ENCODE measurements at places on chromosomes 2 and 18. TPM values are rescaled to one million over a fixed set of nuclear protein-coding genes. Genes with fewer than 3 reads are reported as not detected.

- no peak for DNase-seq
These were observed 460.8 kb upstream of the CHST9 start for GRCh38 chr18:27645929-27646328.

GRCh38 chr2:226247289-226248275 lies 552.0 kb downstream of the IRS1 start:
- DNase-seq, result no peak

GRCh38 chr2:20209373-20210109 lies 15.4 kb downstream of the SDC1 start:
- no peak for DNase-seq

- DNase-seq, result no peak
These were observed 364.0 kb downstream of the GPD2 start for GRCh38 chr2:156800065-156800653.

GRCh38 chr2:113910110-113910717 lies 20.3 kb downstream of the ACTR3 start:
- no peak for DNase-seq

DNA sequence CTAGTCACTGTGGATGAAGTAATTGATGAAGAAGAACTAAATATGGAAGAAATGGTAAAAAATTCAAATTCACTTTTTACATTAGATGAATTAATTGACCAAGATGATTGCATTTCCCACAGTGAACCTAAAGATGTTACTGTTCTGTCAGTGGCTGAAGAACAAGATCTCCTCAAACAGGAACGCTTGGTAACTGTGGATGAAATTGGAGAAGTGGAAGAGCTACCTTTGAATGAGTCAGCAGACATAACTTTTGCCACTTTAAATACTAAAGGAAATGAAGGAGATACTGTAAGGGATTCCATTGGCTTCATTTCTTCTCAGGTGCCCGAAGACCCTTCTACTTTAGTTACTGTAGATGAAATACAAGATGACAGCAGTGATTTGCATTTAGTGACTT lies 26.6 kb upstream of the DYSF start:
- DNase-seq, result no peak

DNA sequence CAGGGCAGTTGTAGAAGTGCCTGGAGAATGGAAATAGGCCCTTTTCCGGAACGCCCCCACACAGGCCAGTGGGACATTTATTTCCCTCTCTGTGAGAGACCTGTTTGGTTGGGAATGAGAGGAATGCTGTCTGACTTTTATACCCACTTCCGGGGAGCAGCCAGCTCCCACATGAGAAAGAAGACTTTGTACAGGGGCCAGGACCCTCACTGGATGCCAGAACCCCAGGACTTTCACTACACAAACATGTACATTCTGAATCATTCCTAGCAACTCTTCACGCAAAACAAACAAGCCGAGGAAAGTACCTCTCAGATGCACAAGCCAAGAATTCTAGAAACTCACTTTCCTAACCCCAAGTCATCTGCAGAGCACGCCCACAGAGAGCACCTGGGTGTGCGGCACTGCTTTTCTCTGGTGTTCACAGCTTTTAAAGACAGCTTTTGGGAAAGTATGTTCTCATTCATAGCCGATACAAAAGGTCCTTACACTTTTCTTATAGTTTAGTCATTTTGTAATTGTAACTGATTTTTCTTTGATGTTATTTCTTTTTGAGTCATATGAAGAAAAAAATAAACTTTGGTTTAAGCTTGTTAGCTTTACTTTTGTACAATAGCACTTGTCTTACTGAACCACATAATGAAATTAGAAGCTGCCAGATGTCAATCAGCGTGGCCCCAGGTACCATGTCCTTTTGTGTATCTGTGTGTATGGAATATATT lies 856.1 kb upstream of the ID2 start:
- no peak for DNase-seq

GRCh38 chr2:200939832-200940231 lies 23.6 kb downstream of the ORC2 start:
- no peak for DNase-seq

- DNase-seq, result no peak
These were observed 190.1 kb upstream of the GLI2 start for GRCh38 chr2:120545521-120546047.

DNA sequence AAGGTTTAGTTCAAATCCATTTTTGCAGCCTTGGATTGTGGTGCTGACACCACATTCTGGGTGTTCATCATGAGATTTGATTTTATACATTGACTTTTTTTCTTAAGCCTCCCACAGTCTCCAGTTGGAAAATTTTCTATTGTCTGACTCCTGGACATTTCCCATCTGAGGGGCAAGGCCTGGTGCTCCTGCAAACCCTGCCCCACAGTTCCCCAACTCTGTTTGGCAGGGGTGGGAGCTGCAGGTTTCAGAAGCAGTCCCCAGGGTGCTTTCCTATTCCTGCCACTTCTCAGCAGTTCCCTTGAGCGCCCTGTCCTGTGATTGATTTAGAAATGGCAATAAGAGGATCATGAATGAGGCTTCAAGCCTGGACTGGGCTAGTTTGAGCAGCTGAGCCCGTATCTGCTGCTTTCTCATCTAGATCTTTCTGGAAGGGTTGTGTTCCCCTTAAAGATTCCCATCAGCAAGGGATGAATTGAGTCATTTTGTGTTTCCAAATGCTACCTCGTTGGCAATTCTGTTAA lies 77.0 kb downstream of the CIB4 start:
- no peak for DNase-seq

GRCh38 chr18:62637807-62638687 lies 77.3 kb upstream of the PHLPP1 start:
- peak; percentile 40 for DNase-seq

- no peak for DNase-seq
These were observed 339.2 kb upstream of the EPHA4 start for GRCh38 chr2:221911321-221911720.

GRCh38 chr2:135494503-135494902 lies 36.5 kb downstream of the ZRANB3 start:
- no peak for DNase-seq

DNA sequence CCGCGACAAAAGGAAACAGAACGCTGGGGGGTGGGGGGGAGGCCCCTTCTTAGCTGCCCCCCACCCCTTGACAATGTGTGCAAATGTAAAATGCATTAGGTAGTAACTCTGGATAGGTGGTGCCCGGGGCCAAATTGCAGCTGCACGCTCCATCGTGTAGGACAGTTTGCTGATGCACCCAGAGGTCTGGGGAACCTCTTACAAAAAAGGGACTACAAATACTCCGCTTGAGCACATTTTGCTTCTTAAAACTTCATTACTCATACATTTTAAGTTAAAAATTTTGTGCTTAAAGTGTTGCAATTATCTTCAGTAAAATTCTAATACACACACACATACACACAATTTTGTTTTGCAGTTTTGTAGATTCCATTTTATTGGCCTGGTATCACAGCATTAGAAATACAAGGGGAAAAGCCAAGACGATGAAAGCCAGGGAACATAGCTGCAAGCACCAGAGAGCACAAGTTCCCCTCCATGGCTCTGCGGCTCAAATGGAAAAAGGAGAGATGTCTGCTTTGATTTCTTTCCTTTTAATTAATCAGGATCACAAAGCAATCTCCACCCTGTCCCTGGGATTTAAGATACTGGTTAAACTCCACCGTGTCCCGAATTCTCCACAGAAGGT lies 582.1 kb downstream of the ZEB2 start:
- no peak for DNase-seq

GRCh38 chr2:229407170-229407569 lies 136.1 kb upstream of the PID1 start:
- DNase-seq, result no peak

DNA sequence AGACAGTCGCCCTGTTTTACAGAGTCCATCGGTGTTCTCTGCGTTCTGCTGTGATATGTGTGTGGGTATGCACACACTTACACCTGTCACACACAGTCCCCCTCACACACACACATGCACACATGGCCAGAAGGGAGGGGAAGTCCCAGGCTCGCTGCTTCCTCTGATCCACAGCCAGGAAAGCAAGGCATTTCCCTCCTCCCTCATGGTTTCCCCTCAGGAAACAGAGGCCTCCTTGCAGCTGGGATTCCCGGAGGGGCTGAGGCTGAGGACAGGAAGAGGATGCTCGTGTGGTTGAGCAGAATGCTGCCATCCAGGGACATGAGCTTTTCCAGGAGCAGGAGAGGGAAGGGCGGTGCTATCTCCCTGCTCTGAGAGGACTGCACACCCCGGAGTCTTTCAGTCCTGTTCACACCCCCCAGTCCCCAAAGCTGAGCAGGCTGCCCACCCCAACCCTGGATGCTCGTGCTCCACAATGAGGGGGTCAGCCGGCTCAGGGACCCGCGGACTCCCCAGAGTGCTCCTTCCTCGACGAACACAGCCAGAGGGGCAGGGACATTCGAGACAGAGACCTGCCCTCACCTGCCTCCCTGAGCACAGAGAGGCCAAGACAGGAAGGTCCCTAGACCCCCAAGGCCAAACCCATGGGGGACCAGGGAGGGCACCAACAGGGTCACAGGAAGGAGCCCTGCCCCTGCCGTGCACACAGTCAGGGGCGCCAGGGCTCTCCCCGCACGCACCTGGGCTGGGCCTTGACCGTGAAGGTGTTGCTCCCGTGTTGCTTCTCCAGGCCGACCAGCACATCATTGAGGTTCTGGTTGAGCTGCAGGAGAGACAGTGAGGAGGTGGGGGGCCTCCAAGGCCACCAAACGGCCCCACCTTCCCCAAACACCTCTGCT lies 45.3 kb downstream of the BIN1 start:
- no peak for DNase-seq

DNA sequence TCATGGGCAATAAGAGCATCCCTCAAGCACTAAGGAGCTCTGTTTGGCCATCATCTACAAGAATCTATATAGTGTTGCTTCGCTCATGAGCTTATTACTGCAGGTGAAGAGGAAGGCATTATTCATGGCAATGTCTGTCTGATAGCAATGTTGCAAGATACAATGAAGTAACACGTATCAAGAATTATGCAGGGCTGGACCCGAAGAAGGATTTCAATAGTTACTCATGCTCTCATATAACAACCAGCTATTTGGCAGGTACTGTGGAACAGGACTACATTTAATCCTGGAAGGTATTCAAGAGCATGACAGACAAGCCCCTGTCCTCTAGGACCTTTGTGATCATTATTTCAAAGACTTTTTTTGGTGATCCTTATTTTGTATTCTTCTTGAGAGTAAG lies 109.6 kb downstream of the LAMA3 start:
- DNase-seq, result no peak

GRCh38 chr2:85954590-85955458 lies 66.0 kb upstream of the ST3GAL5 start:
- DNase-seq, result no peak

DNA sequence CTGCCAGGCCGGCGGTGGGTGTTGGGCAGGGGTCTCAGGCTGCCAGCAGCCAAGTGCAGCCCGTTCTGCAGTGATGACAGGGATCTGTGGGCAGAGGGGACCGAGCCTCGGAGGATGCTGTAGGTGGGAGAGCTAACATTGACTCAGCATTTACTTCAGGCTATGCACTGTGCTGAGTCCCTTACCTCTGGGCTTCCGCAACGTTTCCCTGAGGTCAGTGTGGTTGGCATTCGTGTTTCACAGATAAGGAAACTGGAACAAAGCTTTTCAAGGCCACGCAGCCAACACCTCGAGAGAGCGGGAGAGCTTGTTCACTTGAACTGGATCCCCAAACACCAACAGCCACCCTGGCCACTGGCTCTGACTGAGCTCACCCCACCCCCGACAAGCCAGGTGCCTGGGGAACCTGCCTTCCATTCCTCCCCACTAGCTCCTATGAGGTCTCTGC lies 839 bp upstream of the GPR148 start:
- DNase-seq, result no peak

GRCh38 chr2:124187948-124188347 lies 162.9 kb downstream of the CNTNAP5 start:
- no peak for DNase-seq

- DNase-seq, result no peak
These were observed 412 bp downstream of the OSBPL1A start for GRCh38 chr18:24397131-24397693.

DNA sequence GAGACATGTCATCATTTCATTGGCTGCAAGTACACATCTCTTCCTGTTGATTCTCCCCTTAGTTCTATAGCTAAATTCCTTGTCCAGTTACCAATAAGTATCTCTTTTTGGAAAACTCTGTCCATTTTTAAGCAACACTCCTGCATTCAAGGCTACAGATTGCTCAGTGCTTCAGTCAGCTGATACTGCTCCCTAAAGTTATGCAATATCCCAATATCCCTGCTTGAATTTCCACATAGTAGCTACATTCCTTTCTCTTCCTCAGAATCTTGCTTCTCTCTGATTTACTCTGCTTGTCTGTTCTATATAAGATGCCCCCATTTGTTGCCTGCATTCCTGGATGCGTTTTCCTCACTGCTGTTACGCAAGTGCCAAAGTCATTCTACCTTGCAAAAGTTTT lies 109.8 kb downstream of the PARD3B start:
- no peak for DNase-seq

DNA sequence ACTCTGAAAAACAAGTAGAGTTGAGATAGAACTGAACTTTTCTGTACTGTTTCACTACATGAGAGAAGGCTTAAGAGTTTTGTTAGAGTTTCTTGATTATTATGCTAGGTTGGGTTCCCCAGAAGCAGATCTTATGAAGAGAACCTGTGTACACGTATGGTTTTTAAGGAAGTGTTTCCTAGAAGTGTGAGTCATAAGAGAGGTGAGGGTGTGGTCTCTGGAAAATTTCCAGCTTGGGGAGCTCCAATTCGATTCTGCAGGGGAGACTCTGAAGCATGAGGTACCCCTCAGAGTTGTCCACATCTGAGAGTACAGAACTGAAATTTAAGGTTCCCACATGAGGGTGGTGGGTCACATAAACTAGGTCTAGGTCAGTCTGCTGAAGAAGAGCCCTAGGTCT lies 83.3 kb upstream of the MAP2 start:
- no peak for DNase-seq

- DNase-seq, result no peak
These were observed 272.1 kb upstream of the RND3 start for GRCh38 chr2:150759531-150759930.

DNA sequence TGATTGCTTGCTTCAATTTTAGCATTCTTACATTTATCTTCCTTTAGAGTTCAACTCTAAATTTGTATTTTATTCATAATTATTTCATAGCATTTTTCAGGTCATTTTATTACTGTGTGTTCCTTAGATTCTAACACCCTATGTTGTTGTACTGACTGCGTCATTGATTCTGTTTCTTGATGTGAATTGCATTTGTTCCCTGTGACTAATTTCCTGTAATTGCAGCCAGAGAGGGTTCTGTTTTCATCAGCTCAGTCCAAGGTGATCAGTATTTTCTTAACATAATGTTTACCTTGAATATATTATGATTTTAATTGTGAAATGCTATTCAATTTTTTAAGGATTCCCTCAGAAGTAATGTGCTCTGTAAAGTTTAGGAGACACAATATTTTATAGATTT lies 970.2 kb upstream of the PIK3C3 start:
- DNase-seq, result no peak

COL4A4 gene
- total RNA-seq, result not detected

DSG4 gene
- total RNA-seq, result not detected

IL1F10 gene
- not detected for total RNA-seq

GPD2 gene
- 16.8 TPM for total RNA-seq

SP9 gene
- total RNA-seq, result not detected

VSNL1 gene
- not detected for total RNA-seq

MEP1B gene
- not detected for total RNA-seq

SLC16A14 gene
- total RNA-seq, result 0.65 TPM

TBR1 gene
- total RNA-seq, result not detected

PSD4 gene
- total RNA-seq, result 361 TPM

LBX2 gene
- total RNA-seq, result 1.2 TPM

PKDCC gene
- total RNA-seq, result not detected

MARCO gene
- total RNA-seq, result 0.26 TPM

IL36B gene
- total RNA-seq, result not detected

PROKR1 gene
- not detected for total RNA-seq

TMEM200C gene
- not detected for total RNA-seq

SKA1 gene
- total RNA-seq, result 27.8 TPM

VWC2L gene
- total RNA-seq, result not detected

CYS1 gene
- 0.11 TPM for total RNA-seq
